ENCODE measurements at places on chromosomes 1 and 21.
A peak's percentile ranks its signal among the peaks of the same experiment; 100 is the strongest.

- no peak for DNase-seq
Observed at GRCh38 chr1:206465951-206466350, 4.3 kb upstream of the IKBKE start.

DNA sequence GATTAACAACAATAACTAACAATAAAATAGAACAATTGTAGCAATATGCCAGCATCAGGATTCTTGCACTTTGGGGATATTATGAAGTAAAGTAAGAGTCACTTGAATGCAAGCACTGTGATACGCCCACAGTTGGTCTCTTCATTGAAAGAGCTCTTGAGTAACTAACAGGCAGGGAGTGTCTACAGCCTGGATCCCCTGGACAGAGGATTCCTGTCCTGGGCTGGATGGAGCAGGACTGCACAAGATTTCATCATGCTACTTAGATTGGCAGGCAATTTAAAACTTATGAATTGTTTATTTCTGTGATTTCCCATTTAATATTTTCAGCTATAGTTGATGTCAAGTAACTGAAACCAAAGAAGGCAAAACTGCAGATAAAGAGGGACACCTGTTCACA, 13.7 kb upstream of the KRTAP19-5 start:
- no peak for DNase-seq

DNA sequence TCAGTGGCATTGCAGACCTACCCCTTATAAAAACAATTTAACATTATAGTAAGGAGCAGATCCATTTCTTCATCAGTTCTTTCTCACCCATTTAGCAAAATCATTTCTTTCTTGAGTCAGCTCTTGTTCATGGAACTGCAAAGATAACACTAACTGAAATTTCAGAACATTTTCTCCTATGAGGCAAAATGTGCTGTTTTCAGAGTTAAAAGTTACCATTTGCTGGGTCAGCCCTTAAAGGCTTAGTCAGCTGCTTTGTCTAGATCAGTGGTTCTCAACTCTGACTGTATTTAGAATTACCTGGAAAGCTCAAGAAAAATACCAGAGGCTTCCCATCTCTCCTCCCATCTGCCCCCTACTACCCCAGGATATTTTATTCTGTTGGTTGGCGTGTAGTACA, 12.2 kb downstream of the METTL13 start:
- peak; percentile 10 for DNase-seq

DNA sequence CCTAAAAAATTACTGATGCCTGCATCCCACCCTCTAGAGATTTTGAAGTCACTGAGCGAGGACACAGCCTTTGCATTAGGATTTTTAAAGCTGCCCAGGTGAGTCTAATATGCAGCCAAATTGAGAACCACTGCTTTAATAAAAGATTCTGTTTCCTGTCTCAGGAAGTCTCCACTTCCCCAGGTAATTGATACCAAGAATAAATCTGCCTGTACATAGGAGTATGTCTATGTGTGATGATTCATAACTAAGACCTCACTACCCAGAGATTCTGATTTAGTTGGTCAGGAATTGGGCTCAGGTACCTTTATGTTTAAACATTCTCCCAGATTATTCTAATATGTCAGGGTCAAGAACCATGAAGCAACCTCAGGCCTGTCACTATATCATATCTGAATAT, 108.8 kb upstream of the ARTN start:
- no peak for DNase-seq

DNA sequence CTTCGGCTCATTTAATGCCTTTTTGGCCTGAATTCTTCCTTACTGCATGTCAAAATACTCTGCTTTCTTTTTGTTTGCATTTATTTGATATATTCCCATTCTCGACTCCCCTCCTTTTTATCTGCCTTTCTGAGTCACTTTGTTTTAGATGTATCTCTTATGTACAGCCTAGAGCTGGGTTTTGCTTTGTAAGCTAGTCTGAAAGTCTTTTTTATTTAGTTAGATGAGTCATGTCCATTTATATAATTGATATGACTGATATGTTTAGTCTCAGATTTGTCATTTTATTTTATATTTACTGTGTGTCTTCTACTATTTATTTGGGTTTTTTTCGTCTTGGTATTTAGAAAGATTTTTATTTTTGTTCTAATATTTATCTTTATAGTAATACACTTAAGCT, 33.6 kb upstream of the GNG5 start:
- DNase-seq = peak; percentile 37
